ENCODE measurements at places on chromosomes 12 and 14.

DNA sequence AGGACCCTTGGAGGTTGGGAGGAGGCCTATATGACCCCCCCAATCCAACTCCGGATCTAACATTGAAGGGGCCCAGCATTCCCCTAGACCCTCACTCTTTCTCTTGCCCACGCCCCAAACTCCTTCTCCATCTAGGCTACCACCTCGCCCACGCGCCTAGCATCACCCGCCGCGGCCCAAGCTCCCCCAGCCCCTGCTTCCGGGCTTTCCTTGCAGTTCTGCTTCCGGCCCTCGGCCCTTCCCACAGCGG lies 445 bp downstream of the CERS5 start:
- DNase-seq, result no peak

GRCh38 chr12:28121433-28121832 lies 68.8 kb upstream of the CCDC91 start:
- DNase-seq, result no peak

- DNase-seq, result no peak
These were observed 44.7 kb upstream of the SINHCAF start for GRCh38 chr12:31370531-31371255.

DNA sequence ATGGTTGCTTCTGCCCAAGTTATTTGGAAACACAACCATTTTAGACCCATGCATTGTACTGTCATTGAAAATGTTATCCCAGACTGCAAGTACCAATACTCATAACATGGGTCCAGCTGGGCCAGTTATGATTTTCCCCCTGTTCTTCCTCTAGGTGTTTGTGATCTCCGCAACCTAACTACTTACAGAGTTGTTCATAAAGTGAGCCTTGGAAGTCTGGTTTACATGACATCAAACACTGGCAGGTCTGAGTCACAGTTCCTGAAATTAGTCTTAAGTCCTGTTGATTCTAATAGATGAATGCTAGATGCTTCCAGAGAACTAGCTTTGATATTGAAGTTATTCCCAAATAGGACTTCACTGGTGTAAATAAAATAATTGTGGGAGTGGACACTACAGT lies 487.0 kb downstream of the MED13L start:
- DNase-seq, result no peak

DNA sequence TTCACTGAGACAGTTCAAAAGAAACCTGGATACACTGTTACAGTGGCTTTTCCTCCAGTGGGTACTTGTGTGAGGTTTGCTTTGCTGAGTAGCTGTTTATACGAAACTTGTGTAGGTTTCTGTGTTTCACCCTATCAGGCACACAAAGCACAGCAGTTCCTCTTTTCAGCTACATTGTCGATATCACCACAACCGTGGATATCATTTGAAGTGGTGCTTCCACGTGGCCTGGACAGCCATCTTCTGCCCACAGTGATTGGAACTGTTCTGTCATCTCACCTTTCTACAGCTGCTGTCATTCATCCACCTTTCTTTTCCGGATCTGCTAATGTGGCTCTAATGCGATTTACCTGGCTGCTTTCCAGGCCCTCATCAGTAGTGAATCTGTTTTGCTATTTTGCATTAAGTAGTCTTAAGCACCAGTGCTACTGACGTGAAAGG lies 368.8 kb downstream of the SYT1 start:
- DNase-seq, result no peak

DNA sequence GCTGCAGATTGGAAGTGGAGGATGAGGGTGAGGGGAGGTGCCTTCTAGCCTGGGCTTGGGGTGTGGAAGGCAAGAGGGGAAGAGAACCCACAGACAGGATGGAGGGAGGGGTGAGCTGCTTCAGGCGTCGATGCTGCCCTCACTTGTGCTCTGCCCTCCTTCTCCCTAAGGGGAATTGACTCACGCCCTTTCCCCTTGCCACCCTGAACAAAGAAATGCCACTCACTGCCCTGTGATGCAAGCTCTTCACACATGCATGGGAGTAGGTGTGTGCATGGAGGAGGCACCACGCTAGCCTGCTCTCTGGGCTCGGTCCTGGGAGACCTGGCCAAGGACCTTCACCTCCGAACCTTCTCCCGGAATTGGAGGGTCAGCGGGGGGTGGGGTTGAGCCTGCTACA lies 35.7 kb upstream of the PRMT8 start:
- DNase-seq, result no peak

Data from stimulated activated CD8-positive, alpha-beta memory T cell treated with anti-CD3 and anti-CD28 coated beads, Interleukin-4, amount 100 ng/mL, for 4 hours (primary cell).